ENCODE measurements at places on chromosomes 6 and 20. TPM values are rescaled to one million over a fixed set of nuclear protein-coding genes. Genes with fewer than 3 reads are reported as not detected.

The COMMD7 gene
- polyA plus RNA-seq: 37.2 TPM

The SYNDIG1 gene
- polyA plus RNA-seq: 4.9 TPM

The COX4I2 gene
- 7.0 TPM for polyA plus RNA-seq

The GJA10 gene
- polyA plus RNA-seq: not detected

The EDN3 gene
- 24.8 TPM for polyA plus RNA-seq

The UBE2C gene
- polyA plus RNA-seq: 27.1 TPM

The IMPG1 gene
- 0.48 TPM for polyA plus RNA-seq

The ZFP64 gene
- 11.7 TPM for polyA plus RNA-seq

The SPATS1 gene
- polyA plus RNA-seq: not detected

The ZBTB12 gene
- polyA plus RNA-seq: 9.5 TPM

The NHLRC1 gene
- polyA plus RNA-seq: 2.8 TPM

The GPX5 gene
- not detected for polyA plus RNA-seq

The MAPK14 gene
- 34.0 TPM for polyA plus RNA-seq

The NRSN1 gene
- not detected for polyA plus RNA-seq

The GABBR1 gene
- polyA plus RNA-seq: 33.1 TPM

The SIRPD gene
- polyA plus RNA-seq: not detected

The NT5E gene
- polyA plus RNA-seq: 20.8 TPM

The ZSCAN16 gene
- 4.0 TPM for polyA plus RNA-seq

The MLIP gene
- polyA plus RNA-seq: 69.5 TPM

The PRDM13 gene
- polyA plus RNA-seq: not detected

The MTFR2 gene
- polyA plus RNA-seq: 1.1 TPM

The B3GAT2 gene
- 1.3 TPM for polyA plus RNA-seq

The ACTL10 gene
- 0.33 TPM for polyA plus RNA-seq

The CDH26 gene
- 0.95 TPM for polyA plus RNA-seq

The FAM83C gene
- not detected for polyA plus RNA-seq

The GMPR gene
- 66.8 TPM for polyA plus RNA-seq

The BNIP5 gene
- polyA plus RNA-seq: 0.09 TPM

The ARMC2 gene
- polyA plus RNA-seq: 7.8 TPM

The RIMS4 gene
- 7.6 TPM for polyA plus RNA-seq

The BPI gene
- polyA plus RNA-seq: 0.66 TPM

All from forelimb muscle (tissue), 1 donor.